ENCODE measurements at places on chromosomes 4 and X.

- DNase-seq = peak; percentile 26
Measured at GRCh38 chrX:15343075-15343476, 7.8 kb upstream of the PIGA start.

GRCh38 chrX:15822922-15823321 lies 31.7 kb downstream of the AP1S2 start:
- DNase-seq = no peak

GRCh38 chr4:112085156-112086035 lies 59.9 kb upstream of the FAM241A start:
- DNase-seq = no peak

GRCh38 chrX:39063037-39063436 lies 261.8 kb downstream of the MID1IP1 start:
- no peak for DNase-seq

DNA sequence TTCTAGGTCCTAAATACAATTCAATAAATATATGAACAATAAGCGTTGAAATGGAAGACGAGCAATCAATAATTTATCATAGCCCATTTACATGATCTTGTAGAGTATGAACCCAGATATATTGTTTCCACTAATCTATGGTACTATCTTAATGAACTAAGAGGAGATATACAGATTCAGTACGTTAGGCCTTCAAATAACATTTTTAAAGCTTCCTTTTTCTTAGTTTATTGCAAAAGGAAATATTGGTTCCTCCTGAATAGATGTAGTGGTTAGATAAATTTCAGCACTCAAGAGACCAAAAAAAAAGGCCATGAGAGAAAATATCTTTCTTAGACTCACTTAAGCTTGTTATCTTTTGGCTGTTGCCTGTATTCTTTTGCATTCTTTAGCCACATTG lies 147.5 kb upstream of the PITX2 start:
- DNase-seq = no peak

DNA sequence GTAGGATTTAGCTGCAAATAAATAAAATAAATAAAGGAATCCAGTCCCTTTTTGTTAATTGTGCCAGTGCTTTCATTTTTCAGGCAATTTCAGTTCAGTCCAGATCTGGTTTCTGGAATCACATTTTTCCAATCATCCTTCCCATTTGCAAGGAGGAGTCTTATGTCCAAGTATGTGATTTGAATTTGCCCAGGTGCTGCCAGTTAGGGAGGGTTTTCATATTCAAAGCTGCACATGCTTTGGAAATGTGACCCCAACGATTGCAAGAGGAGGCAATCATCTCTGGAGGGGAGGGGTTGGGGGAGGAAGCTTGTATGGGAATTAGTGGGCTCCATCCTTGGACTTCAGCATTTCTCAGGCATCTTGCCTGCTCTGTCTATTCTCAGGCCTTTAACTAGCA lies 4.4 kb downstream of the PLAC1 start:
- DNase-seq = no peak

DNA sequence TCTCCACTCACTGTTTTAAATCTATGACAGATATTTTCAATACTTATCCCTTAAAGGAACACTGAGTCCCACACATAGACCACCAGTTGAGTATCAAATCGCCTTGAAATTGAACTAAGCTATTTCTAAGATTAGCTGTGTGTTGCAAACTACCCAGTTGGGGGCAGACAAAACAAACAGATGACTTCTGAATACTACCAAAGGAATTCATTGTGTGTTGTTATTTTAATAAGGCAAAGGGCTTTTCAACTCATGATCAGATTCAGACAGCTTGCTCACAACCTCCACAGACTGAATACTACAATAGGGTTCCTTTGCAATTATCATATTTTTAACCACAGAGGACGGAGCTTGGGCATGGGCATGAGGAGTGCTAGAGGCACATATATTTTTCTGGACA lies 283.0 kb upstream of the GPC4 start:
- peak; percentile 11 for DNase-seq

DNA sequence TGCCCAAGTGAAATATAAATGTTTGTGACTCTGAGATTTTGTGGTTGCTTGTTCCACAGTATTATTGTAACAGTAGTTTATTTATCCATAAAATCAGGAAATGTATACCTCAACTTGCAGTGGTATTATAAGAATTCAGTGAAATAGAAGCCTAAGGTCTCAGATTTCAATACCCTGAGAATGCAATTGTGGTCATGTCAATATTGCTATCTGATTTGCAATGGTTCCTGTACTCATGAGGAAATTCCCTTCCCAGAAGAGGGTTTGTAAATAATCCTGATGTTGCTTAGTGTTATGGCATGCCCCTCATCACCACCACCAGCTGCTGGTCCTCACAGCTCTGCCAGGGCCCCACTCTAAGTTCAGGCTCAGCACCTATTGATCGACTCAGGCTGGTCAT lies 67.8 kb downstream of the SLC34A2 start:
- DNase-seq = no peak

DNA sequence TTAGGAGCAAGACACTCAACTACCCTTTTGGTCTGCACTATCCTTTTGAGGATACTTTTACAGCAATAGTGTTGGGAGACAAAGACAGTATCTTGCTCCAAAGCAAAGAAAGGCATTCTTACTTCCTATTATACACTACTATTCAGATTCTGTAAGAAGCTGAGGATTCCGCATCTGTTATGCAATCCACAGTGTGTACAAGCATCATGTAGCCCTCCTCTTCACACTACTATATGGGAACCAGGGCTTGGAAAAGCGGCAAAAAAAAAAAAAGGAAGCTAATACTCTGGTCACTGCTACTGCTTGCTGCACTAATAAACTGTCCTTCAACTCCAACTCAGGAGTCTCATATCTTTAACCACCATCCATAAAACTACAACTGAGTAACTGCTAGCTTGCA lies 59.1 kb downstream of the FBXW7 start:
- no peak for DNase-seq

DNA sequence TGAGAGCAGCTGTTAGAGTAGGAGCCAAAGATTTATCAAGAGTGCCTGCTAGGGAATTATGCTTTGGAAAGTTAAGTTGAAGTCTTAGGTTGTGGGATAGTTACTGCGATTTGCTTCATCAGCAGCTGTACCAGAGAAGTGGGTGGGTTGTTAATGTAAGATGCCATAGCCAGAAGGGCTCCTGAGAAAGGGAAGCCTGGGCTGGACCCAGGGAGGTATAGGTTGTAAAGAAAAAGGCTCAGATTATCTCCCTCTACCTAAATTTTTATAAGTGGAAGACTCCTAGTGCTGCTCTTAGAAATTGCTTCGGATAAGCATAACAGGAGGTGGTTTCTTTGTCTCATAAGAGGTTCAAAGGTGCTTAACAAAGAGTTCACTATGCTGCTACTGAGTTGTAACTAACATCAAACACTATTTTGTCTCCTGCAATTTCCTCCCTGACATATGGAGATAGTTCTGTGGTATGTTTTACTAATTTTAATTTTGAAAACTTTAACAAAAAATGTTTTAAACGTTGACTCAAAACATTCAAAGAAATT lies 356.9 kb downstream of the DTHD1 start:
- DNase-seq = no peak

DNA sequence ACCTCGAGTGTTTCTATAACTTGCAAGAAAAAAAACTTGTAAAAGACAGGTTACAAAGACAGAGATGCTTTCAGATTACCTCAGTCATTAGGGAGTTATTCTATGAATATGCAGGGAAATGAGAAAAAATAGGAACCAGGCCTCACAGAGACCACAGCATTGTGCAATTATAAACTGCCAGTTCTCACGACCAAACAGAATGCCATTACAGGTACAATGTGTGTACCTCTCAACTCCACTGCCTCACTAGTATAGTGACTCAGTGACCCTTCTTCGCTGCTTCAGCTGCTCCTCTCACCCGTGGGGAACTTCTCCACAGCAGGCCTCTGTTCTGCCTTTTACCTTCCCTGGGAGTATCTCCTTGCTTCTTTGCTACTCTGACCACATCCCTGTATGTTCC lies 2.3 kb upstream of the HTATSF1 start:
- no peak for DNase-seq

- DNase-seq = no peak
Measured at GRCh38 chr4:38097818-38098217, 137.6 kb downstream of the PTTG2 start.

DNA sequence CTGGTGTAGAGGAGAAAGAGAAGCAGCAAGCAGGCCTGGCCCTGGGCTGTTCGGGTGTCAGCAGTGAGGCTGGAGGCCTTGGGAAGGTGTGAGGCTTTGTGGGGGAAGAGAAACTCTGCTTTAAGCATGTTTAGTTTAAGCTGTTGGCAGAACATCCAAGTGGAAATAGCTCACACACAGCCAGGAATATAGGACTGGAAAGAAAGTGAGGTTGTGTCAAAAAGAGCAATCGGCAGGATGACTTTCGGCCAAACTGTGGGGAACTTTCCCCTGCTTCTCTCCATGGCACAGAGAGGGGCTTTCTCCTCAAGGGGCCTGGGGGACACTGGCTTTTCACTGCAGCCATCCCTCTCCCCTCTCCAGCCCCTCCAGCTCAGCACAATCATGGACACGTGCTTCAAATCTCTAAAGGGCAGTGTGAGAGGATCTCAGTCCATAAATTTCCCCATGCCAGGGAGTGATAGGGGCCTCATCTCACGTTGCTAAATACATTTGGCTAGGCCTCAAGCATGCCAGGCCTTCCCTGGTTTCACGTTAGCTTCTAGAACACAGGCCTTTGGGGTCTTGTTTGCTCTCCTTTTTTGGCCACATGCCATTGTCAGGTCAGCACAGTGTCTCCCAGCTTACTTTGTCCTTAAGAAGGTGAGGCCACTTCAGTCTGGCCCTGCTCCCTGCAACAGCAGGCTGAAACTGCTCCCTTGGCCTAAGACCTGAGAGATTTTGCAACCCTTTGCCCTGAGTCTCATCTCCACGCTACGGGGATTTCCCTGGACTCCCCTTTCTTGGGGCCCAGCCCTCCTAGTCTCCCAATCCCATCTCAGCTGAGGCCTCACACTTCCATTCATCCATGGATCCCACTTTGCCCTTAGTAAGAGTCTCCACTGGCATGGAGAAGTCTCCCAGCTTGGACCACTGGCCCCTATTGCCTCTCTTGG lies 8.3 kb upstream of the CITED1 start:
- no peak for DNase-seq

DNA sequence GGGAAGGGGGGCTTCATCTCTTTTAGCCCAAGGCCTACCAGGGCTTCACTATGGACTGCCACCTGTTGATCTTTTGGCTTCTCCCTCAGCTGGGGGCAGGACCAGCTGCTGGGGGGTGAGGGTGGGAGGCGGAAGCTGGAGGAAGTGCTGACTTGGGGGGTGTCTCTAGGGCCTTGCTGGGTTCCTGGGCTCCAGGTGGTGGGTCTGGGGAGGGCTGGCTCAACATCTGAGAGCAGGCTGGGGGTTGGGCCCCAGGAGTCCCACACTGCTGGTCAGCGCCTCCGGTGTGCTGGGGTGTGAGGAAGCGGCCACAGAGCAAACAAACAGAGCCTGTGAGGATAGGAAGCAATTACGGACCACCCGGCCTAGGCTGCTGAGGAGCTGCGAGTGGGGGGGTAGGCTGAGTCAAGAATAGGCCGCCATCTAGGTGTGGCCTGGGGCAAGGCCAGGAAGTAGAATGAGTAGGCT lies 85.7 kb downstream of the EFNB1 start:
- no peak for DNase-seq

- DNase-seq = no peak
Measured at GRCh38 chrX:35561985-35562384, 236.2 kb upstream of the MAGEB16 start.

DNA sequence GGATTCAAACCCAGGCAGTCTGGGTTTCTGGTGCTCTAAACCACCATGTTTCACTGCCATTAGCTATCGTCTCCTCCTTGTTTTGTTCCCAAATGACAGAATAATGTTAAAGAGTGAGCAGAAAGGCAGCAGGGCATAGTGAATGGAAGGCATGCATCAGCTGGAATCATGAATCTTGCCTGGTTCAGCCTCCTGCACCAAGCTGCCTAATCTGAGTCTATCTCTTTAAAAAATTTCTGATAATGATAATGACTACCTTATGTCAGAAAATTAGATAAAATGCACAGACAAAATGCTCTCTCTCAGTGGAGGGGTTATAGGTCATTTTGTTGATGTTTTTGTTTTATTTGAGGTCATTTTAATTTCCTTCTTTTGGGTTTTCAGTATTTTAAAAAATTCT lies 187.4 kb downstream of the RASL11B start:
- no peak for DNase-seq

DNA sequence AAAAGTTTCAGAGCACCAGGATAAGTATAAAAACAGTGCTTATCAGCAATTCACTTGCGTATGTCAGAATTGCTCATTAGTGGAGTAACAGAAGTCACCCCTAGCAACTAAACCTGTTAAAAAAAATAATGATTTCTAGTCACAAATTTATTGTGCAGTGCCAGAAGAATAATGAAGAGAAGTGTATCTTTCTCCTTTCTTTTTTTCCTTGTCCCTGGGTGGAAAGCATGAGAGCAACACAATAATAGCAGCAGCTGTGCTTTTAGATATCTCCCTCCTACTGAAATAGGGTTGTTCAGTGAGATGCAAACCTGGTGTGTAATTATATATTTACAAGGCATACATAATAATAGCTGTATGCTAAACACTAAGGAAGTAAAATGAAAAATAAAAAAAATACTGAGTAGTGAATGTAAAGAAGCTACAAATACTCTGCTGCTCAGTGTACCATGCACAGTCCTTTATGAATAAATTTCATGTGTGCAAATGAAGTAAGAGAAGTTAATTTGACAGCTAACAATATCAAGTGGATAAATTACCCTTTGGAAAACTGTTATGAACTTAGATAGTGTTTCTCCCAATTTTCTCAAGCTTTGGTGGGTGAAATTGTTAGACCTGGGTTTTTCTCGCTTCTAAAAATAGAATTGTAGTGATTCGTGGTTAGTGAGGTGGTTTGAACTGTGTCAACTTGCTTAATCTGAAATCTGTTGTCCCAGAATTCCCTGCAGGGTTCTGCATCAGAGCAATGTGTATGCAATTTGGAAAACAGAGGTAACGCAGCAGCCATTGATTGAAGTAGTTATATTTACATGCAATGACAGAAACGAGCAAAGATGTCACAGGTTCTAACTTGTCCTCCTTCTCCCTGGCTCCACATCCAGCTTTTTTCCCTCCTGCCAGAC lies 125.7 kb upstream of the NDST3 start:
- no peak for DNase-seq

DNA sequence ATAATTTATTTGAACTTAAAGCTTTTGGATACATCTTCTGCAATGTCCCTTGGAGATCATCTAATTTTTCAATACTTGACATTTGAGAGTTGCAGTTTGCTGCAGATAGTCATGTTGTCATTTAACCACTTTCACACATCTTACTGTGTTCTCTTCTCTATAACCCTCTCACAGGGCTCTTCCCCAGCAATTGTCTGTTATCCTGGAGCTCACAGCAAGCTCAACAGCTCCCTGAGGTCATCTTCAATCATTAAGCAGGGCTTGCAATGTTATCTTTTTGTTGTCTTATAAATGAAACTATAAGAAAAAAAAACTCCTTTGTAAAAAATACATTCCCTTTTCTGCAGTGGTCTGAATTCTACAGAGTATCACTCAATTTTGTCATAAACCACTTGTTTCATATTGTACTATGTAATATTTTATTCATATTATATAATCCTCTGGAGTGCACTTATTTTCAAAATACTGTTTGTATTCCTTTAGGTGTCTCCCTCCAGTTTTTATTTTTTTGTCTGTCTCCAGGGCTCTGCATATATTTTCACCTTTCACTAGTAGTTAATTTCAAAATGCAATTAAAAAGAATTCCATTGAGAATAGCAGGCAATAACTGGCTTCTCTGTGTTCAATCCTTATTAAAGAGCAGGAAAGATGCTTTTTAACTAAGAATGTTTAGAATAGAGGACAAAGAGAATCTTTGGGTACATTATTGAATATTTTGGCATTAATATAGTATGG lies 106.3 kb upstream of the ARSJ start:
- DNase-seq = no peak

Data from AG20443 (cell line).